ENCODE measurements at places on chromosomes 13 and 19.

GRCh38 chr13:72199640-72200039, 332.6 kb upstream of the DACH1 start:
- DNase-seq, result no peak

DNA sequence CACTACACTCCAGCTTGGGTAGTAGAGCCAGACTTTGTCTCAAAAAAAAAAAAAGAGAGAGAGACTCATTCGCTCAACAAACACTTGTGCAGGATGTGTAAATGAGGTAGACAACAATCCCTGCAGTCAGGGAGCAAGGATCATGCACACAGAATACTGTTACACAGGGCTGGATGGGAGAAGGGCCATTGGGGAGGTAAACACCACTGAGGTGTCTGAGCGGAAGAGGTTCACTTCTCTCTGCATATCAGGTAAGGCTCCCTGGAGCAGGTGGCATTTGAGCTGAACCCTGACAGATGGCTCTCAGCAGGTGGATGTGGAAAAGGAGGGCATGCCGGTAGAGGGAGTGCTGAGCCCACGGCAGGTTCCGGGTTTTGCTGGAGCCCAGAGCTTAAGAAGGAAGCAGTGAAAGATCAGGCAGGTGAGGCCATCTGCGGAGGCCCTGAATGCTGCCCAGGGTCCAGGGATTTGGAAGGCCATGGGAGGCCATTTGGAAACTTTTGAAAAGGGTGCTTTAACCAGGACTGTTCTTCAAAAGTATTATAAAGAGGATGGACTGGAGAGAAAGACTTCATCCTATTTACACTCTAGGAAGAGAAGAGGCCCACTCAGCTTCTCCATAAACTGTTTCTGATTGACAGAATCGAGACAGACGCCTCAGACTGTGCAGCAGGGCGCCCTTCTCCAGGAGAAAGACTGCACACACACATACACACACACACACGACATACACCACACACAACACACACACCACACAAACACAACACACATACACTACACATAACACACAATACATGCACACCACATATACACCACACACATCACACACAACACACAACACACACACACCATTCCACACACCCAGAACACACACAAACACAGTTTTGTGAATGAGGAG, 199.4 kb downstream of the USP12 start:
- DNase-seq, result peak; percentile 83

GRCh38 chr13:97110936-97111335, 111.2 kb upstream of the MBNL2 start:
- DNase-seq, result no peak

GRCh38 chr13:37209621-37210580, 104.4 kb upstream of the CSNK1A1L start:
- no peak for DNase-seq

GRCh38 chr13:54390841-54391240, 1362.2 kb downstream of the OLFM4 start:
- DNase-seq, result no peak

DNA sequence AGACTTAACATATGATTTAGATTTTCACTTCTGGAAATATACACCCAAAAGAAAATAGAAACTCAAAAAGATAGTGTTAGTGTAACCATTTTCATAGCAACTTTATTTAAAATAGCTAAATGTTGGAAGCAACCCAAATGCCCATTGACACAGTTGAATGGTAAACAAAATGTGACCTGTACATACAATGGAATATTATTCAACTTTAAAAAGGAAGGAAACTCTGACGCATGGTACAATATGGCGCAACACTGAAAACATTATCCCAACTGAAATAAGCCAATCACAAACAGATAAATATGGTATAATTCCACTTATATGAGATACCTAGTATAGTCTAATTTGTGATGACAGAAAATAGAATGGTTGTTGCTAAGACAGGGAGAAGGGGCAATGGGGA, 1456.1 kb upstream of the MIR17HG start:
- DNase-seq, result no peak

GRCh38 chr19:47124937-47125668, 5.5 kb upstream of the SAE1 start:
- DNase-seq, result peak; percentile 69

DNA sequence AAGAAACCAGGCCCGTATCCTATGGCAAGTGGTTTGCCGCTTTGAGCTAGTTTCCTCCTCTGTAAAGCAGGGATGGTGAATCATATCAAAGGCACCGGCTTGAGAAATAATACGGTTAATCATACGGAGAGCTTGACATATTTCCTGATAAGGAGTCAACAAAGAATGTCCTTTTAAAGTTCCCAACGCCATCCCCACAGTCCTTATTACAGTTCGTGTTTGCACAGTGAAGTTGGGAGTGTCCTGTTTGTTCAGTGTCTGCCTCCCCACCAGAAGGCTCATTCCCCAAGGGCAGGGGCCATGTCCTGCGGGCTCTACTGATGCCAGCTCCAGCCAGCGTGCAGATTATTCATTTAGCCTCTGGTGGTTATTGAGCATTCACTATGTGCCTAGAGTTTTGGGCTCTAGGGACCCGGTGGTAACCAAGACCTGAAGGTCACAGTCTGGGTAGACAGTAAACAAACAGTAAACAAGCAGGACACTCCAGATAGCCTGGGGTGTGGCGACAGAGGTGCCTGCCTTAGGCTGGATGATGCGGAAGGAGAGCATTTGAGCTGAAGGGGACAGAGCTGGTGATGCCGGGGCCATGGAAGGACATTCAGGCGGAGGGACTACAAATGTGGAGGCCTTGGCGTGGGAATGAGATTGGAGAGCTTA, 6.3 kb downstream of the GRAMD1A start:
- no peak for DNase-seq

DNA sequence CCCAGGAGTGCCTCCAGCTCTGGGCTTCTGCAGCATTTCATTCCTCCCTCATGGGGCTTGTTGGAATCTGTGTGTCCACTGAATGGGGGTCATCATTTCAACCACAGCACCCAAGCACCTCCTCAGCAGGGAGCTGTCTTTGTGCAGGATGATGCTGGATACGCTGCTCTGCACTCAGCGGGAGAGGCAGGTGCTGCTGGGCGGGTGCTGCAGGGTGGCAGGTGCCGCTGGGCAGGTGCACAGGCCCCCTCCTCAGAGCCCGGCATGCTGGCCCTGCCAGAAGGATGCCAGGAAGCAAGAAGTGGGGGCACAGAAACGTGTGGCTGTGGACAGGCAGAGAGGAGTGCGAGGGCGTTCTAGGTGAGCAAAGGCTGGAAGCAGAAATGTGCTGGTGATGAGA, 121.8 kb upstream of the VSTM2B start:
- DNase-seq, result no peak

- no peak for DNase-seq
These were observed 121.5 kb upstream of the CSNK1A1L start for GRCh38 chr13:37226971-37227370.

- DNase-seq, result peak; percentile 84
These were observed 43.8 kb downstream of the ZNRF4 start for GRCh38 chr19:5498830-5499550.

DNA sequence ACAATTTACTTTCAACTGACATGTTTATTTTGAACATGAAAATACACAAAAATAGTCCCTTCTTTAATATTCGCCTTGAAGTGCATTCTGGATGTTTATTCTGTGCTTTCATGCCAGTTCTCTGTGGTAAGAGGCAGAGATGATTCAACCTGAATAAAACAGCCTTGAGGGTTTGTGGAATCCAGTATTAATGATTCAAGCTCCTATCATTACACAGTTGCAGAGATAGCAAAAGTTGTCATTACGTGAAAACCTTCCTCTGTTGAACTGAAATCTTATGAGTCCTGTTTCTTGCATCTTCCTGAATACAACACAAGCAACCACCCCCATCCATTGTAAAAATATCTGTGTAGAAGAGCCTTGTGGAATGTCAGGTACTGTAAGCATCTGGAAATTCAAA, 142.3 kb upstream of the HTR2A start:
- no peak for DNase-seq

DNA sequence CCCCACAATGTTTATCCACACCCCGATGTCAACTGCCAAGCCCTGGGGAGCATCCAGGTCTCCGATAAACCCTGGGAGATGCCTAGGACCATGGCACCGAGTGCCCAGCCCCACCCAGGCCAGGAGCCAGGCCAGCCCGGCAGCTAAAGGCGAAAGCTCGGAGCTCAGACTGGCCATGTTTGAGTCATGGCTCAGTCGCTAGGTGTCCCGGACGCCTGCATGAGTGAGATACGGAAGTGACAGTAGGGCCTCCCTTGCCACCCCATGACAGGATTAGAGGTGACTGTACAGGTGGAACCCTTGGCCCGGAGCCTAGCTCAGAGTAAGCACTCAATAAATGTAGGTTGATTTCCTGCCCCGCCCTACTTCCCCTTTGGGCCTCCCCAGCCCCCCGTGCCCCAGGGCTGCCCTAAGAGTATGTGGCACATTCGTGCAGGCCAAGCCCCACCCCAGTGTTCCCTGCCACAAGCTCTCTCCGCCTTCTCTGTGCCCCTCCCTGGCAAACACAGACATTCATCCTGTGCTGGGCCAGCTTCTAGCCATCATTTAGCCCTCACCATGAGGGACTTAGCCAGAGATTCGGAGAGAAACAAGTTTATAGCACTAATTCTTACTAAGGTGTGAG, 5.8 kb upstream of the TPM4 start:
- no peak for DNase-seq

- peak; percentile 94 for DNase-seq
These were observed 6.6 kb upstream of the EML2 start for GRCh38 chr19:45645631-45646344.

- no peak for DNase-seq
These were observed 692.7 kb downstream of the UQCRFS1 start for GRCh38 chr19:28519952-28520861.

- no peak for DNase-seq
These were observed 2.7 kb downstream of the COQ8B start for GRCh38 chr19:40713939-40714338.

- DNase-seq, result no peak
These were observed 607 bp downstream of the ANGPTL8 start for GRCh38 chr19:11240008-11240444.

- DNase-seq, result no peak
These were observed 39.3 kb downstream of the RFXAP start for GRCh38 chr13:36858290-36858689.

GRCh38 chr19:5891938-5892771, 11.4 kb downstream of the NDUFA11 start:
- peak; percentile 61 for DNase-seq

- DNase-seq, result no peak
These were observed 42.6 kb downstream of the B3GLCT start for GRCh38 chr13:31242367-31242766.

DNA sequence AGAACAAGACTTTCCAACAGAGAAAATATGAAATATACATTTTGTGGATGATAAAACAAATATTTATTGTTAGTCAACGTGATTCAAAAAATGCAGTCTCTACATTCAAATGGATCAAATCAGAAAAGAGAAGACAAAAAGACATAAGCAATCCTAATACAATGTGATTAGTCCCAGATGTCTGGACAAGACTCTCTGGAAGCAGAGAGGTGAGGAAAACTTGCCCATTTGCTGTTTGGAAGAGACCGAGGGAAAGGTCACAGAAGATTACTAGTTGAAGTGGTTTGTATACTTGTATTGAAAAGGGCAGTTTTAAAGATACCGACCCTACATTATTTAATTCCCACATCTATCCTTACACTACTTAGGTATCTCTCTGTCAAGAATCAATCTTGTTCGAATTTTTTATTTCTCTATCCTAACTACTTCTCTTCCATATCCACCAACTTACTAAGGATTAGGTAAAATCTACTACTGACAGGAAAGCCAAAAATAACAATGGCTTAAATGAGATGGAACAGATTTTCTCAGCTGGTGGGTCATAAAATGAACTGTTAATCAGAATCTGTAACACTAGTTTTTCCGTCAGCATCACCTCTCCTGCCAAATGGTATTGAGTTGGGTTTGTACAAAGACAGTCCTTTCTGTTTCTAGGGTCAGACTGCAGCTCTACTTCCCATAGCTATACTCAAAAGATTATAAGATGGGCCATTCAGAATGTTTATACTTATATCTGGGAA, 497.1 kb downstream of the DCT start:
- DNase-seq, result no peak

- peak; percentile 76 for DNase-seq
These were observed at the start of gene ICAM4 for GRCh38 chr19:10286803-10287737. ICAM4 (plus strand) TSS chr19:10286955; CDS start chr19:10287013, 58 bp downstream.

- DNase-seq, result peak; percentile 100
These were observed 10.3 kb upstream of the CACNG7 start for GRCh38 chr19:53898636-53899341.

DNA sequence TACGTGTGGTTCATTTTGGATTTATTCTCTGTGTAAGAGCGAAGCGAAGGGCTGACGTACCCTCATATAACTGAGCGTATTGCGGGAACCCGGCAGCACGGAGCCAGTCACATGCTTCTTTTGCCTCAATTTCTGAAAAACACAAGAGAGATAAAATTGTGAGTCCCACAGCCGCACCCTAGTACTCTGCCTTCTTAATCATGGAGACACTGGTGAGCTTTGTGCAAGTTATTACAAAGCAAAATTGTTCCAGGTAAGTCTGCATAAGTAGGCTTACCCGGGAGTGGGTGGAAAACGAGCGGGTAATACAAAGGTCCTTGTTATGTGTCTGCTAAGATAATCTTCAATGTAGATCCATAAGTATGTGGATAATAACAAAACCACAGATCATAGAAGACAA, 118.1 kb downstream of the STARD13 start:
- no peak for DNase-seq

DNA sequence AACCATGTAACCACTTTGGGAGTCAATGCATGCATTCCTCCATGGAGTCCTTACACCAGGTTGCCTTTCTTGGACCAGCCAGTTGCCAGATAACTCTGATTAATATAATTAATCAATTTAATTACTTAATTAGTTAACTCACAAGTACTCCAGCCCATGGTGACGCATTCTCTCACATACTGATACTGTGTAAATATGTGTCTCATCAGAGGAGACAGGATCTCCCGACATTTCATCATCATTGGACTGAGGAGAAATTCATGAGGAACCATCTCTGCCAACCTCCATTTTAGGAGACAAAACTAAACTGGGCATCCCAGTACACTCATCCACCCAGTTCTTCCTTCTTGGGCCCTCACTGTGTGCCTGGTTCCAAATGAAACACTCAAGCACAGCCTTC, 6.5 kb upstream of the CASP14 start:
- no peak for DNase-seq

- peak; percentile 86 for DNase-seq
These were observed 68.7 kb downstream of the RASL11A start for GRCh38 chr13:27339299-27339698.

DNA sequence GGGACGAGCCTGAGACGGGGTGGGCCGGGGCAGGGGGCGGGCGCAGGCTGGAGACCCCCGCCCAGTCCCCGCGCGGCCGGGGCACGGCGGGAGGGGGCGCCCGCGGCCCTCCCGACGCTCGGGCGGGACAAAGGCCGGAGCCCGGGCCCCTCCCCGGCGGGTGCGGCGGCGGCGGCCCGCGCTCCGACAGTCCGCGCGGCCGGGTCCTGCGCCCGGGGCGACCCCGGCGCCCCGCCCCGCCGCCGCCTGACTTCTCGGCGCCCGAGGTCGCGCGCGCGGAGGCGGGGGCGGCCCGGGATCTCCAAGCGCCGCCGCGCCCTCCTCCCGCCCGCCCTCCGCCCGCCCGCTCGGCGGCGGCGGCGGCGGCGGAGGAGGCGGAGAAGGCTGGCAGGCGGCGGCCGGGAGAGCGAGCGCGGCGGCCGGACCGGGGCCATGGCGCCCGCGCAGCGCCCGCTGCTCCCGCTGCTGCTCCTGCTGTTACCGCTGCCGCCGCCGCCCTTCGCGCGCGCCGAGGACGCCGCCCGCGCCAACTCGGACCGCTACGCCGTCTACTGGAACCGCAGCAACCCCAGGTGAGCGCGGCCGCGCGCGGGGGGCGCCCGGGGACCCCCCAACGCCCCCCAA, at the start of gene EFNA2:
TSS of gene EFNA2 (plus strand) at position 137 of the 624 bp plus-strand sequence. CDS start at position 433, 296 bp downstream.
- no peak for DNase-seq

Data from H9 (cell line).